EH (cell line): ENCODE measurements at places on chromosomes 6 and 20.

DNA sequence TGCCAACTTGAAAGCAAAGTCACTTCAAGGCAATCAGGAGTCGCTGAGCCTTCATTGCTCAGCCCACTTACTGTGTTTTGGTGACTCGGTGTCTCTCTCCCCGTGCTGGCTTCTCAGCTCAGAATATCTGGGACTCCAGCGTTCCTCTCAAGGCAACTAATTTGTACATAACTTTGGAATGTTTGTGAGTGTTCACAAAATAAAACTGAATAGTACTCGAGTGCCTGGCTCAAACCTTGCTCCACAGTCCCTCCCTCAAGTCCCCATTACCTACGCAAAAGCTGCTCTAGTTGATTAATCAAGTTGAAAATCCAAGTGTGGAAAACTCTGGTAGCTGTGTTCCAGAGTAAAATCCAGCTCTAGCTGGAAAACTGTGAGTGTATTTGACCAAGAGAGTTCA lies 8.6 kb downstream of the IPCEF1 start:
- DNase-seq: peak; percentile 19

DNA sequence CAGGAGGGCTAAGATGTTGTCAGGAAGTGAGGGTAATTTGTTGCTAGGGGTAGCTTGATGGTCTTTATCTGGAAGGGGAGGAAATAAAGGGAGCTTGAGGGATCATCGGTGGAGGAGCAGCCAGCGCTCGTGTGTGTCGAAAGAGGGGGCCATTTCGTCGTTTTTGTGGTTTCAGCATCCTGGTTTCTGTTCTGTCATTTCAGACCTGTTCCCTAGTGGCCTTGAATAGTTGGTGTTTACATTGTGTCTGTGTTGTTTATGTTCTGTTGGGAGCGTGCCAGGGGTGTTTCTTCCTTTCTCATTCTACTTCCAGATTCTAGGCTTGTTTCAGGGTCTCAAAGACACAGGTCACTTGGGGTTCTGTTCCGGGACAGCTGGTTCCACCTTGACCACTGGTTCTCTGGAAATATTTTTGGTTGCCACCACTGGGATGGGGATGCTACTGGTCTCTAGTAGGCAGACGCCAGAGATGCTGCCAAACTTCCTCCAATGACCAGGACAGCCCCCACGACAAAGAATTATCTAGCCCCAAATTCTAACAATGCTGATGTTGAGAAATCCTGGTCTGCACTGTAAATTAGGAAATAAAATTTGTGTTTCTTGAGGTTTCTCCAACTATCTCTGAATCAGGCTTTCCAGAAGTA lies 113.9 kb upstream of the NAA20 start:
- DNase-seq: no peak

- no peak for DNase-seq
These were observed 200.4 kb downstream of the UTRN start for GRCh38 chr6:144485531-144485930.

GRCh38 chr20:14600527-14600926 lies 263.1 kb upstream of the FLRT3 start:
- DNase-seq: no peak

GRCh38 chr20:3635346-3635745 lies 27.9 kb downstream of the GFRA4 start:
- peak; percentile 20 for DNase-seq

- no peak for DNase-seq
These were observed 13.5 kb downstream of the NCOA7 start for GRCh38 chr6:125804264-125804663.

DNA sequence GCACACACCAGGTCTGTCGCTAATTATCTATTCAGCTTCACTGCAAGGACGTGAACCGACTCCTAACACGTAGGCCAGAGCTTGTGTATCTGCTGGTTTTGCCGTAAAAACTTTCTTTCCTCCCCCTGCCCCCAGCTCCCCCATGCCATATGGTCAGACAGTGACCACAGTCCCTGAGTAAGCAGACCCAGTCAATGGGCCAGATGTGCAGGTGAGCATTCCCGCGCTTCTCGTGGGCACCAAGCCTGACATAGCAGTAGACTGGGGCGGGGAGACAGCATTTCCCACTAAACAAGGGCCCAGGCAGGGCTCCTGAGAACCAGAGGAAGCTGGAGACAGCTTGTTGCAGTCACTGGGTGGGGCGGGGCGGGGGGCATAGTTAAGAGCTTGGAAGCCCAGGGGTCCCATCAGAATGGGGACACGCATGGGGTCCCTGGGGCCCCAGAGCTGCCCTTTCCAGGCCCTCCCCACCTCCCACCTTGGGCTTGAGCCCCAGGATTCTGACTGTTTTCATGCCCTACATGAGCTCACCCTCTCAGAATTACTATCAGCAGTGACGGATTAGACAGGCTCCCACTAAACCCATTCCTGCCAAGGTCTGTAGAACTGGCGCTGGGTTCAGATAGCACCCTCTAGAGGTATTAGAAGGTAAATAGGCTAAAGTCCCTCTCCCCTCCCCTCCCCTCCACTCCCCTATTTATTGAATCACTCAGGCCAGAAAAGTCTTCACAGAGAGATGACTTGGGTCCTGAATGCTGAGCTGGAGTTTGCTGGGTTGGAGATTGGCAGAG lies 51.8 kb downstream of the CDH26 start:
- DNase-seq: no peak

DNA sequence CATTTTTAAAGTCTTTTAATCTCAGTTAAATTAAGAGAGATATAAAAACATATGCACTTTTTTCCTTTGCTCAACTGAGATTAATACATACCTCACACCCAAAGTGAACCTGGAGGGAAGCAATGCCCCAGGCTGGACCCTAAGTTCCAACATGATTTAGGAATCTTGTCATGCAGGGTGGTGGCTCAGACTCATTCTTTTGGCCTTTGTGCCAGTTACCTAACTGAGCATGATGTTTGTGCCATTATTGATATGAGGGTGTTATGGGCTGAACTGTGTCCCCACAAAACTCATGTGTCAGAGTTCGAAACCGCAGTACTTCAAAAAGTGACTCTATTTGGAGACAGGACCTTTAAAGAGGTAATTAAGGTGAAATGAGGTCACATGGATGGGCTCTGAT lies 188.0 kb downstream of the ARHGAP18 start:
- no peak for DNase-seq

- DNase-seq: no peak
These were observed 100.6 kb downstream of the IRF4 start for GRCh38 chr6:492178-492577.

DNA sequence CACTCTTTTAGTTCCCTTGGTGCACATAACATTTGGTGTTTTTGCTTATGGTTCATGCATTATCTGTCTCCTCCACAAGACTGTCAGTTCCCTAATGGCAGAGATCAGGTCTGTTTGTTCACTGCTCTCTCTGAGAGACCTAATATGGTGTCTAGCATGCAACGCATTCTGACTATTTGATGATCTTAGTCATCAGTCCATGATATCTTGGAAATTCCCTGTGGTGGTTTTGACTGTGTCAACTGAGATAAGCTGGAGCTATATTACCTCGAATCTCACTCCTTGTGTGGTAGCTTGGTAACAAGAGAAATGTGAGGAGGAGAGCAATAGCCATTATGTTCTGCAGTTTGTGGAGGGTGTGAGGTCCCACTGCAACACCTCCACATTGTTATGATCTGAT lies 229.8 kb downstream of the FRK start:
- no peak for DNase-seq

DNA sequence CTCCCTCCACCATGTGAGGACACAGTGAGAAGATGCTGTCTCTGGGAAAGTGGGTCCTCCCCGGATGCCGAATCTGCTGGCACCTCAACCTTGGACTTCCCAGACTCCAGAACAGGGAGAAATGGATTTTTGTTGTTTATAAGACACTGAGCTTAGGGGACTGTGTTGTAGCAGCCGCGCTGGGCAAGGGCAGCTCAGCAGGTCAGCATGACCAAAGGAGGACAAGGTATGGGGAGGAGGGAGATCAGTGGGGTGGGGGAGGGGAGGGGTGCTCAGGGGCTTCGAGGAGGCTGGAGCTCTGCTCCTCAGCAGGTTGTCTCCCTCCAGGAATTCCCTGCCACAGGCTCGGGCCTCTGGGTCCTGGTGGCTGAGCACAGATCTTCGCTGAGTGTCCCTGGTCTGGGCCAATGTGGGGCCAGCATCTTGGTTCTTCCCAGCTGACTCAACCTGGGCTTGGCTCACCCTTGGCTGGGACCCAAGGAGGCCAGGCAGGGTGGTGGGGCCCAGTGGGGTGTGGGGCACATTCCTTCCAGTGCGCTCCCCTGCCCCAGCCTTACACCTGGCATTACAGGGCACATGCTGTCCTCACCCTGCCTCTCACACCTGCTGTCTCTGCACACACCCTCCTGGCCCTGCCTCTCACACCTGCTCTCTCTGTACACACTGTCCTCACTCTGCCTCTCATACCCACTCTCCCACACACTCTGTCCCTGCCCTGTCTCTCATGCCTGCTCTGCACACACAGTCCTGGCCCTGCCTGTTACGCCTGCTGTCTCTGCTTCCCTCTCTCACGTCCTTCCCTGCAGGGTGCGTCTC lies 107.3 kb downstream of the SYCP2 start:
- DNase-seq: no peak

DNA sequence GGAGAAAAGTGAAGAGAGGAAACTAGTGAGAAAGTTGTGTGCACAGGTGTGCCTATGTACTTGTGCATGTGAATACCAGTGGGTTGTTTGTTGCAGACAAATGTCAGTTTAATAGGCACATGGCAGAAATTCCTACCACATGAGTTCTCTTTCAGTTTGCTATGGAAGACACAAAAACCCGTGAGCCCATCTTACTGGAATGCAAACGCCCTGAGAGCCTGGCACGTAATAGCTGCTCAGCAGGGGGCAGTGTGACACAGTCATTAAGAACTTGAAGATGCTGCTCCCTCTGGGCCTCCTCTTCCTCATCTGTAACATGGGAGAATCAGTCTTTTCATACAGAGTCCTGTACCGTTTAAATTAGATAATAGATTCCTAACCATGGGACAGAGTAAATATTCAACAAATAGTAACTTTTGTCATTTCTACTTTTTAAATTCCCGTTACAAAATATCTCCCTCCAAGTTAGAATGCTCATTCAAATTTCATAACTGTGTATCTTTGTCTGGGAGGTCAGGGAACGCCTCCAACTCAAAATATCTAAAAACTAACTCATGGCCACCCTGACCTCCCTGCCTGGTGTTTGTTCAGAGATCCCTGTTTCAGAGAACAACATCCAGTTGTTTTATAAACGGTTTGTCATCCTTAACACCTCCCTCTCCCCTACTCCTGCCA lies 802.9 kb downstream of the MAFB start:
- peak; percentile 95 for DNase-seq

- no peak for DNase-seq
These were observed 78.4 kb upstream of the ATXN1 start for GRCh38 chr6:16839631-16840179.

DNA sequence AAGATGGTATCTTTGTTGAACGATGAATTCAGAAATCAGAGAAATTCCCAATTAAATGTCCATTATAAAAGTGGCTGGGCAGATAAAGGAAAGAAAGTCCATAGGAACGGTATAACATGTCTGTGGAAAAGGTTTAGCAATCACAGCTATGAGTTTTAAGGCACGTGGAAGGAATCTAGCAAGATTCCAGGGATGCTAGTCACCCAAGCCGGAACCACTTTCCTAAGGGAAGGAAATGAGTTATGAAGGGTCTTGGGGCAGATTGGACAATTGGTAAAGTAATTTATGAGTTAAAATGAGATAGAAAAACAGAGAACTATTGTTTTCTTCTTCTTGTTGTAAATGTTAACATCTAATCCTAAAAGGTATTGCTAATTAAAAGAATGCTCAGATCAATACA lies 384.8 kb downstream of the ADGRB3 start:
- peak; percentile 62 for DNase-seq

- DNase-seq: no peak
These were observed 374.6 kb upstream of the SYNCRIP start for GRCh38 chr6:86017236-86017635.

- DNase-seq: no peak
These were observed 8.7 kb downstream of the CHD6 start for GRCh38 chr20:41609474-41609873.

DNA sequence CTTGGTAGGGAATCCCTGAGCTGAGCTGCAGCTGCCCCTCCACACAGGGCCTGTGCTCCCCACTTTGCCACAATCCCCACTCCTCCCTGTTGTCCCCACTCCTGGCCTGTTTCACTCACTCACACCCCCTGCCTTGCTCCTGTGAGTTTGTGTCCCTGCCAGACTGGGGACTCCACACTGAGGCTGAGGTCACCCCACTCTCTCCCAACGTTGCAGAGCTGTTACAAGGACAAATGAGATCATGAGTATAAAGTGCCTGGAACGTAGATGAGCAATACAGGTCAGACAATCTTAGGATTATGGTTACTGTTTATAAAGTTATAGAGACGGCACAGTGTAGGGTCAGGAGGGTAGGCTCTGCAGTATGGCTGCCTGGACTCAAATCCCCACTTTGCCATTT lies 426.0 kb upstream of the SULF2 start:
- no peak for DNase-seq

DNA sequence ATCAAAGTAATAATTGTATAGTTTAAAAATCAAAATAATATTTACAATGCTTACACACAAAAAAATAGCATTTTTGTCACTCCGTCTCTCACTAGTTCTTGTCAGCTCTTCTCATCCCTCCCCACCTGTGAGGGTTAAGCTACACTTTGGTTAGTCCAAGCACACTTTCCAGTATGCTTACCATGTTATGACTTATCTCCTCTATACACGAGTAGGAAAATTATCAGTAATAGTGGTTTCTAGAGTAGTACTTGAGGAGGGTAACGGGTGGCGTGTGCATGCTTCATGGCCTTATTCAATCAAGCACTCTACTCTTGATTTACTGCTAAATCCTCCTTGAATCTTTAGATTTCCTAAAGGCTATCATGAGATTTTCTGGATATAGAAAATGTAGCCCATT lies 443.7 kb downstream of the UTRN start:
- no peak for DNase-seq

GRCh38 chr6:134437376-134437775 lies 119.5 kb upstream of the SGK1 start:
- peak; percentile 57 for DNase-seq

GRCh38 chr6:141540207-141540606 lies 592.5 kb upstream of the GJE1 start:
- no peak for DNase-seq

DNA sequence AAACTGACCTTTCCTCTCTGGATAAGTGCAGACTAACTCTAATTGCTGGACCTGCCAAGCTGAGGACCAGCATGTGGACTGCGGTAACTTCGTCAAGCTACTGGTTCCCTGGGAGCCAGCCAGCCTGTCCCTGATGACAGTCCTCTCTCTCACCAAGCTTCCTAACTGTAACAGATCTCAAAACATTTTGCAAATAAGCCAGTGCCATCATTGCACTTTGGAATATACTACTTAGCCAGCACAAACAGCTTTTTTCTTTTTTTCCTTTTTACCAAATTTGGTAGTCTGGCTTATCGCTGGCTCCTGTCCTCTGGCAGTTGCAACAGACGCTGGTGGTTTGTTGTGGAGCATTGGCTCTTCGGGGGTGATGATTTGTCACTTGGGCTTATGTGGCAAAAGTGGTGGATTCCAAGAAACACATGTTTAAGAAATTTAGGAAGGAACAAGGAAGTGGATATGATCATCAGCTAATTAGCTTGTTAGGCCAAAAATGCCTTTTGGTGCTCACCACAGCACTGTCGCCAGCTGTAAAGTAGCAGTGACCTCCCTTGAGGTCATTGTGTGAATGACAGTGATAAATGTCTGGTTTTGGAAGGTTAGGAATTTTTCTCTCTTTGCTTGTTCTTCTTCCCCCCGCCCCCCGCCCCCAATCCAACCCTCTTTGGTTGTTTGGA lies 171.7 kb downstream of the CLIC5 start:
- DNase-seq: peak; percentile 73

GRCh38 chr6:10531503-10531902 lies 10.4 kb downstream of the GCNT2 start:
- no peak for DNase-seq

GRCh38 chr6:56693246-56693607 lies 50.5 kb upstream of the DST start:
- DNase-seq: peak; percentile 99
